Nasal cavity respiratory epithelium epithelial cell of viscerocranial mucosa (primary cell): ENCODE measurements at places on chromosomes 4 and X. TPM values are rescaled to one million over a fixed set of nuclear protein-coding genes. Genes with fewer than 3 reads are reported as not detected.

The GRIA3 gene
- total RNA-seq: under 0.01 TPM in 1 of 2 replicates, not detected in the other

The HDX gene
- 1.4 and 6.3 TPM in 2 replicates for total RNA-seq

The MTMR1 gene
- 12.0 and 32.8 TPM in 2 replicates for total RNA-seq

The G3BP2 gene
- 201 and 299 TPM in 2 replicates for total RNA-seq

The TTC29 gene
- not detected in 2 replicates for total RNA-seq

The SMIM43 gene
- total RNA-seq: not detected in 2 replicates

The MCF2 gene
- 0.07 and 0.34 TPM in 2 replicates for total RNA-seq

The DOK7 gene
- 2.1 and 2.7 TPM in 2 replicates for total RNA-seq

The TMPRSS11E gene
- total RNA-seq: 10.9 and 14.5 TPM in 2 replicates

The NAA10 gene
- 51.6 and 54.3 TPM in 2 replicates for total RNA-seq

The EDA gene
- 0.34 and 1.1 TPM in 2 replicates for total RNA-seq

The TENM3 gene
- total RNA-seq: 2.6 and 15.0 TPM in 2 replicates

The USP51 gene
- under 0.01 and 0.85 TPM in 2 replicates for total RNA-seq

The ZDHHC15 gene
- not detected in 2 replicates for total RNA-seq

The ZAR1 gene
- not detected in 2 replicates for total RNA-seq

The DMRTC1 gene
- not detected in 2 replicates for total RNA-seq

The UGT2B17 gene
- total RNA-seq: under 0.01 TPM in 1 of 2 replicates, not detected in the other

The PDLIM5 gene
- 155 and 279 TPM in 2 replicates for total RNA-seq

The KLB gene
- under 0.01 TPM in 2 replicates for total RNA-seq

The BEX5 gene
- 0.14 and 1.7 TPM in 2 replicates for total RNA-seq

The NEUROG2 gene
- total RNA-seq: not detected in 2 replicates

The PLAC1 gene
- total RNA-seq: 2.3 and 3.1 TPM in 2 replicates

The TCEAL6 gene
- total RNA-seq: not detected in 2 replicates
